Renal cortical epithelial cell (primary cell): ENCODE measurements at places on chromosomes 16 and 17. TPM values are rescaled to one million over a fixed set of nuclear protein-coding genes. Genes with fewer than 3 reads are reported as not detected.
A peak's percentile ranks its signal among the peaks of the same experiment; 100 is the strongest.

DNA sequence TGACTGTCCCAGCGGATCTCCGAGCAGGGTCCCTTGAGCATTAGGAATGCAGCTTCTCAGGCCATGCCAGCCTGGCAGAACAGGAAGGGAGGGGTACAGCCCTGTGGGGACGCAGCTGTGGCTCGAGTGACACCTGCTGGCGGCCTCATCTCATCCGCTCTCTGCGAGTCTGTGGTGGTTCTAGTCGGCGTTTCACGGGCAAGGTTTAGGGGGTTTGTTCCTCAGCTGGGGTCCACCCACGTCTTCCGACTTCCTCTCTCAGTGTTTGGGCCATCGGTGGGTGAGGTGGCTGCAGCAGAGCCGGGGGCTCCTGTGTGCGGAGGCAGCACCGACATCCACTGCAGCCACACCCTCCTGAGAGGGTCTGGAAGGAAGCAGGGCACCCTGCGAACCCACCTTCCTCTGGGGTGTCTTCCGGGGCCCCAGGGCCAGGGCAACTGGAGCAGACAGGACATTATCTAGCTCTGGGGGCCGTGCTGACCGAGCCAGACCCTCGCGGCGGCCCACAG, 33.3 kb downstream of the JPH3 start:
- DNase-seq = peak; percentile 21

- DNase-seq = no peak
Measured at GRCh38 chr16:85180827-85181738, 68.8 kb upstream of the CIBAR2 start.

- no peak for DNase-seq
Measured at GRCh38 chr17:77505181-77505639, 364.4 kb downstream of the SEC14L1 start.

DNA sequence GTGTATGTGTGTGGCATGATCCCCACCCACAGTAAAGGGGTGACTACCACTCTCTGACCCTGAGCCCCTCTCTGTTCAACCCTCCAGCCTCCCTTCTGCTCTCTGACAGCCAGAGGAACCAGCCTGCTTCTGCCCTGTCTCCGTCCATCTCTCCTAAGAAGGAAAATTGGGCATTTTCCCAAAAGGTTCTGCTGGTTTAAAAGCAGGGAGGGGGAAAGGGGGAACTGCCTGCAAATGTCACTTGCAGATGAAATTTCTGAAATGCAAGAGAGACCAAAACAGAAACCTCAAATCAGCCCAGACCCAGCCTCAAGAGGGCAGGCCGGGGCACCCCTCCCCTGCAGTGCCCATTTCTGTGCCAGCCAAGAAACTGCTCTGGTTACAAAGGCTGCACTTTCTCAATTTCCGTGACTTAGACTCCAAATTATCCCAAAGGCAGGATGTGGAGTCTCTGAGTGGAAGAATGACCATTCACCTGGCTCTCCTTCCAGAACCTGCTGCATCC, 197.9 kb downstream of the RBFOX3 start:
- DNase-seq = no peak

- DNase-seq = no peak
Measured at GRCh38 chr17:3998436-3998835, 34.2 kb upstream of the ATP2A3 start.

DNA sequence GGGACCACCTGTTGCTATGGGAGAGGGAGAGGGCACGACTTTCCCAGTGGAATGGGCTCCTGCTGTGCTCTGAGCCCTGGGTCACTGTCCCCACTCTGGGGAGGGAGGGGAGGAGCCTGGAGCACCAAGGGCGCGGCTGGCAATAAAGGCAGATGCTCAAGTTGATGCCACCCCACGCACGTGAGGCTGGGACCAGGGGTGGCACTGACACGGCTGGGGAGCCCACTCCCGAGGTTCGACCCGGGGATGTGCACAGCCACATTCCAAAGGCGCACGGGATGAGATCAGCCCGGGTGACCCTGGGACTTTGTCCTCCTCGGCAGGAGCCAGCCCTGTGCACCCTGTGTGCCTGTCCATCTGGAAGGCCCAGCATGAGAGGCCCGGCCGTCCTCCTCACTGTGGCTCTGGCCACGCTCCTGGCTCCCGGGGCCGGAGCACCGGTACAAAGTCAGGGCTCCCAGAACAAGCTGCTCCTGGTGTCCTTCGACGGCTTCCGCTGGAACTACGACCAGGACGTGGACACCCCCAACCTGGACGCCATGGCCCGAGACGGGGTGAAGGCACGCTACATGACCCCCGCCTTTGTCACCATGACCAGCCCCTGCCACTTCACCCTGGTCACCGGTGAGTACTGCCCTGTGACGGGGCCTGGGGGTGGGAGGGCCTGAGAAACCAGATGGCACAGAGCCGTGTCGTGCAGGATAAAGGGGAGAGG, at the start of gene ENPP7:
Gene ENPP7 (plus strand): TSS at position 175 of the 715 bp plus-strand sequence. CDS start 197 bp downstream, at position 372.
- DNase-seq = no peak

DNA sequence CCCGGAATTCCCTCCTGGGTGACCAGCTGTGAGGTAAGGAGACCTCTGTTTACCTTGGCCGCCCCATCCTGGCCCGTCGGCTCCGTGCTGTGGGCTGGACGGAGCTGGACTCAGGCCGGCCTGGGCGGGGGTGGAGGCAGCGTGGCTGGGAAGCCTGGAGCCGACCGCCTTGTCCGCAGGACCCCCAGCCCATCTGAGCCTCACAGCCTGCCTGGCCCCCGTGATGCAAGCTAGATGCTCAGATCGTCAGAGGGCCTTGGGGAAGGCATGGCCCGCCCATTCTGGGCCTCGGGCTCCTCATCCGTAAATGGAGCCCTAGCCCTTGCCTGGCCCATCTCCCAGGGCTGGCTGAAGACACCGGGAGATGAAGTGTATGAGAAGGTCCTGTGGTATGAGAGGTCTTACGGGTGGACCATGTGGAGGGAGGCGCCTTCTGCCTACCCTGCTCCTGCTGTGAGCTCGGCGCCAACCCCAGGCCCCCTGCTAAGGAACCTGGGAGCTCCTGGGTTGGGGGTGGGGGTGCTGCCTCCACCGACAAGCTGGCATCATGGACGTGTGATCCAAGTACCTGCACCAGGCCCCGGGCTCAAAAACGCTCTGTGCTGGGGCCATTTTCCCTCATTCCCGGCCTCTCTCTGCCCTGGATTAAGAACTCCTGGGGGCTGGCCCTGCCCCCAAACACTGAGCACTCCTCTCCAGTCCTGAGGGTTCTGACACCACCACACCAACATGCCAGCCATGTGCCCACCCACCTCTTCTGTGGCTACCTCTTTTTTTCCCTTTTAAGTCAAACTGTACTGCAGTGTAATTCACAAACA, 5.4 kb upstream of the P2RX1 start:
- DNase-seq = no peak

- no peak for DNase-seq
Measured at GRCh38 chr17:17754719-17755686, 73.7 kb downstream of the RAI1 start.

- DNase-seq = peak; percentile 77
Measured at GRCh38 chr16:4015275-4016004, 100.8 kb downstream of the ADCY9 start.

DNA sequence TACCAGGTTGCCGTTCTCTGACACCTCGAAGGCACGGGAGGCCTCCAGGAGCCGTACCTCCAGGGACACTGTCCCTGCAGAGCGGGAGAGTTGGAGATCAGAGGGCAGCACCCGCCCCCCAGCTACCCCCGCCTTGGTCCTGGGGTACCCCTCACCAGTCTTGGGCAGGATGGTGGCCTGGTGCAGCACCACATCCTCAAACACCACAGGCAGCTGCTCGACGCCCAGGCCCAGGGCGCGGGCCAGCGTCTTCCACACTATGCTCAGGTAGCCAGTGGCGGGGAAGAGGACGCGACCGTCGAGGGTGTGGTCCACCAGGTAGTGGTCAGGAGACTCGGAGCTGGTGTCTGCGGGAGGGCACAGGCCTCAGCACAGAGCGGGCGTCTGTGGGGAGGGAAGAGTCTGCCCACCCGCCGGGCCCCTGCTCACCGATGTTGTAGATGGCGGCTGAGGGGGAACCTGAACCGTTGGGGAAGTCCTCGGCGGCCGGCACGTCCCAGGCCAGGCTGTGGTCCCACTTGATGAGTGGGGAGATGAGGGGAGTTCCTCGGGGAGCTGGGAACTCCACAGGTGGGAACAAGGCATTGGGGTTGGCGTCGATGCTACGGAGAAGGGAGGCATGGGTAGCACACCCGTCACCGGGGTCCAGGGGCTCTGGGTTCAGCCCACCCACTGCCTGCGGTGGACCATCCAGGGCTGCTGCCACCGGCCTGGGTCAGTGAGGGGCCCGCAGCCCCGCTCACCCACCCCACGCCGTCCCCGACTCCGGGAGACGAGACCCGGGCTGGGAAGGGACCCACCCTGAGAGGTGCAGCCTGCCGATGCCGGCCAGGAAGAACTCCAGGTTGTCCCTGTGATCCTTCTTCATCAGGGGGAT, 9.8 kb downstream of the FASN start:
- DNase-seq = no peak

DNA sequence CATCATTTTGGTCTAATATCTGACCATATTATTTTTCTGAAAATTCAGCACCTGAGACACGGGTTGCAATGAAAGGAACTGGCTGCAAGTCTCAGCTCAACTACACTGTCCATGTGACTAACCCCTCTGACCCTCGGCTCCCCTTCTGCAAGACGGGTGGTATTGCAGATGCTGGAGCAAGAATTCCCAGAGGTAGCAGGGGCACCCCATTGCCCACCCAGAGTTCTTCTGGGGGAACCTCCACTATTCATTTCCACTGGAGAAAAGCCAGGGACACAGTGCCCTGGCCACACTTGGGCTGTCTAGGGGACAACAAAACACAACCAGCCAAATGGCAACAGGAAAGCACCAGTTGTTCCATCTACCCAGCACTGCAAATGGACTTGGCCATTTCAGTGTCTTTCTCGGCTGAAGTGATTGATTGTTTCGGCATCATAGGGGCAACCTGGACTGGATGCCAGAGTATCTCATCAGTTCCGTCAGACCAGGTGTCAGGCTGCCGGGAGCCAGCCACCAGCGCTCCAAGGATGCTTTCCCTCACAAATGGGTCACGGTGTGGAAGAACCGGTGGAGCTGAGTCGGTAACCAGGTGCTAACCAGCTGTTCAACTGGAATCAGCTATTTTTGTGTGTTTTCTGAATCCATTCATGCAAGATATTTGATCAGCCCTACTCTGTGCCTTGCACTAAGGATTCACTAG, 58.1 kb downstream of the C16orf78 start:
- DNase-seq = no peak

GRCh38 chr16:12801511-12802042, 2.1 kb downstream of the CPPED1 start:
- peak; percentile 98 for DNase-seq

DNA sequence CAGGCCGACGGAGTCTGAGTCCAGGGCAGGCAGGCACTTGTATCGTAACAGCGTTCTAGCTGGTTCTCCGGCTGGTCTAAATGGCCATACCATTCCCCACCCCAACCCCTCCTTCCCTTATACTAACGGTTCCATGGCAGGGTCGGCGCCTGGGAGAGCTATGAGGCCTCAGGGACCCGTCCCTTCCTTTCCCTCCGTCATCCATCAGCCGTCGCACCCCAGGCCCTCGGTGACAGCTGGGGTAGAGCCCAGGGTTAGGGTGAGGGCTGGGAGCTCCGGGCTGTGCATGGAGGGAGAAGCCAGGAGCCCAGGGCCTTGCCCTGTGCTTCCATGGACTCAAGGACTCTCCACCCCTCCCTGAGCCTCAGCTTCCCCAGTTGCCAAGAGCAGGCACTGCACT, 101.4 kb downstream of the RBFOX3 start:
- DNase-seq = no peak

DNA sequence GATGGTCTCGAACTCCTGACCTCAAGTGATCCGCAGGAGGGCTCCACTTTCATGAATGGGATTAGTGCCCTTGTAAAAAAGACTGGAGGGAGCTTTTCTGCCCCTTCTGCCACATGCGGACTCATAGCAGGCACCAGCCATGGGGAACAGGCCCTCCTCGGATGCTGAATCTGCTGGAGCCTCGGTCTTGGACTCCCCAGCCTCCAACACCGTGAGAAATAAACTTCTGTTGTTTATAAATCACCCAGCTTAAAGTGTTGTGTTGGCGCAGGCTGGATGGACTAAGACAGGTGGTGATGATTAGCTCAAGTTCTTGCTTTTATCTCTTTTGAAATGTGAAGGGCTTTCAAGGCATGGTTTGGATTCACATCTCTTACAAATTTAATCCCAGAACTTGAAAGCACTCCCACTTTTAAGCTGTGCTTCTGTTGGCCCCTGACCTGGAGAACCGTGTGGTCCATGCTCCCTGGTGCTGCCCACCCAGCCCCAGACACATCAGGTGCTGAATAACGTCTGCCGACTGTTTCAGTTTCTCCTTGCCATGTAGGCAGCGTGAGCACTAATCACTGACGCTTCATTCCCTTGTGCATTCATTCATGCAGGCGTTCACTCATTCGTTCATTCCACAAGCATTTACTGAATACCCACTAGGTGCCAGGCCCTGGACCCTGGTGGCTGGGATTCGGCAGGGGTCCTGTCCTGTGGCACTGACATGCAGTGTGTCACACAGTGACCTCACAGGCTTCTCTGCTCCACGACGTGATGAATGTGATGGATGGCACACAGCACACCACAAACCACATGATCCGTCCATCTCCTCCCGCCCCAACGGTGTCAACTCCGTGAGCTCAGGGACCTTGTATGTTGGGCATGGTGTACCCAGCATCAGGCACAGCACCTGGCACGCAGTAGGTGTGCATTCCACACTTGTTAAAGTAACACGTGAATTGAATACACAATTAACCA, 8.9 kb downstream of the CIBAR2 start:
- DNase-seq = no peak

Gene CHAD
- total RNA-seq = not detected in 2 replicates

Gene ZNF207
- total RNA-seq = 120 and 128 TPM in 2 replicates

Gene NPIPA3
- total RNA-seq = 0.25 TPM in 1 of 2 replicates, not detected in the other

Gene CLEC18B
- total RNA-seq = 1.9 and 10.2 TPM in 2 replicates

Gene HID1
- total RNA-seq = 3.9 and 6.9 TPM in 2 replicates

Gene CACNG1
- not detected in 2 replicates for total RNA-seq

Gene KRT32
- not detected in 2 replicates for total RNA-seq

Gene NHERF1
- 28.6 and 61.1 TPM in 2 replicates for total RNA-seq
